ENCODE measurements at places on chromosomes 11 and 22.

DNA sequence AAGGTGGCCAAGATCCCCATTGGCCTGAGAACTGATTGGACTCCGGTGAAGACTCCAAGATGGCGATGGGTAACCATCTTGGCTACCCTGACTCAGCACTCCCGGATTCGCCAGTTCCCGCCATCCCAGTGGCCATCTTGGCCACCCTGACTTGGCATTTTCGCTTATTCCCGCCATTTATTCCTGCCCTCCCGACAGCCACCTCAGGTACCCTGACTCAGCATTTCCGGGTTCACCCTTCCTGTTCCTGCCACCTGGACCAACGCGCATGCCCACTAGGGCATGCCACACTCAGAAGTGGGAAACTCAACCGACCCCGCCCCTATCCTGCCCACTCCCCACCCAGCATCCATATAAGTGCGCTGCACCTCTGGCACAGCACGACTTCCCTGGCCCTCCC is 7.8 kb downstream of the OR8K5 start:
- DNase-seq, result no peak

- peak; percentile 23 for DNase-seq
These were observed 2.6 kb upstream of the RAB3IL1 start for GRCh38 chr11:61919705-61920631.

DNA sequence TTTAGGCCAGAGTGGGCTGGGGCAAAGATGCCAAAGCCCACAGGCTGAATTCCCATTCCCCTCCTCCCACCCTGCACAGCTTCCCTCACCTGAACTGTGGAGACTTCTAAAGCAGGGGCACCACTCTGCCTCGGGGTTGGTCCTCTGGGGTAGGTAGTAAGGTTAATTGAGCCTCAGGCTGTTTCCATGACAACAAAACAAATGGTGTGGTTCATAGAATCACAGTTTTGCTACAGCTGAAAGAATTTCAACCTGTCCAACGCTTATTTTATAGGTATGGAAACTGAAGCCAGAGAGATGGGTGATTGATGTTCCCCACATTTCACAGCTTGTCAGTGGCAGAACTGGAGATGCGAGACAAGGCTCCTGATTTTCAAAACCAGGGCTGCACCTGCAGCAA is 109.5 kb downstream of the SNX19 start:
- no peak for DNase-seq

GRCh38 chr11:68659158-68659921 is 25.0 kb upstream of the GAL start:
- peak; percentile 25 for DNase-seq

GRCh38 chr22:38843201-38843656 is 599 bp downstream of the NPTXR start:
- DNase-seq, result peak; percentile 52

DNA sequence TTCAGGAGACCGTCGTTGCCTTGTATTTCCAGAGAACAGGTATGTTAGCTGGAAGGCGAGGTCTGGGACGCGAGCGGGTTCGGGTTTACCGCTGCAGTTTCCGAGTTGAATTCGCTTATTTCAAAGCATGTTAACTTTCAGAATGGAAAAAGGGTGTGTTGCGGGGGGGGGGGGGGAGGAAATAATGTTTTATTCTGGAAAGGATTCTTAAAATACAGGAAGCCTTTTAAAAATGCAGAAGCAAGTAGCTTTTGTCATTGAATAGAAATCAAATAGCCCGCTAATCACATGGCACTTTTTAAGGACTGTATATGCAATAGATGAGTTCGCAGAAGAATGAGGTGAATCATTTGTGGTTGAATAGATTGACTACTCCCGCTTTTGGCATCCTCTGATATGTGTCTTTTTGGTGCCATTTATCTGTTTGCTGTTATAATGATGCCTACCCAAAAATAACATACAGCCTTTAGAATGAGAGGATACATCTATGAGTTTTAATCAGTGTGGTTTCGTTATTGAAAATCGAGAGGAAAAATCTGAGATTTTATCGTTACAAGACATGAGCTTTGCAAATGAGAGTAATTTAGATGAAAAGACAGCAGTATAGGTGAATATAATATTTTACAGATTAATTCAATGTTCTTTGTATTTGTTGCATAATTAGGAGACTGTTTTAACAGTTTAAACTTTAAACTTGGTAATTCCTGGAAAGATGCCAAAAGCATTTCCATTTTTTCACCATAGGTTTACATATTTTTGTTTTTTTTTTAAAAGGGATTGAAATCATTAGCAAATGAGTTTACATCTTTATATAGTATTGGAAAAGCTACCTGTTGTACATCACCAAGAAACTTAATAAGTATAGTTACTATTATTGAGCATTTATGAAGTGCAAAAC is 1.7 kb downstream of the PDE3B start:
- no peak for DNase-seq

DNA sequence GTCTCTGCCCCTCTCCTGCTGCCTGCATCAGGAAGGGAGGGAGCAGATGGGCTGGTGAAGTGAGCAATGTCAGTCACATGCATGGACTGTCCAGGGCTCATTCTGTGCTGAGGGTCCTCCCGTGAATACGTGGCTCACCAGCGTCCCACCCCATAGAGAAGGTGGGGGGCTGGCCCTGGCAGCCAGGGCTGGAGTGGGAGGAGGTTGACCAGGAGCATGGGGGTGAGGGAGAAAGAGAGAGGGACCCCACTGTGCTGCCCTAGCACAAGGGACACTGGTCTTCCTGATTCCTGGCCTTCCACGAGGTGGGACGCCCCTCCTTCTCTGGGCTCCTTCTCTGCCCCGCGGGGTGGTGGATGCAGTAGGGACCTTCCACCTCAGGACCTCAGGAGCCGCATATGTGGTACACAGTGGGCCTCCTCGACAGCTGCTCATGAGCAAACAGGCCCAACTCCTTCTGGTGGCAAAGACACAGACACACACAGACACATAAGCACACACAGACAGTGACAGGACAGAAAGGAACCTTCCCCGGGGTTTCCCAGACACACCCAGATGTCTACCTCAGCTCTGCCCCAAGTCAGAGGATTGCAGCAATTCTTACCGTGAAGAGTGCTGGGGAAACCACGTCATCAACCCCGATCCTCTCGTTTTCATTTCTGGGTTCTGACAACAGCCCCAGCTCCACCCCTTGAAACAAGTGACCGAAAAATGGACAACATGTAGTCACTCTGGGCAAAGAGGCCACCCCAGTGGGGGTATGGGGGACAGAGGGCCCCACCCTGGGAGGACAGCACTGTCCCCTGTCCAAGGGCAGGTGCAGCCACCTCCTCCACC is 3.6 kb upstream of the APOBEC3A start:
- DNase-seq, result no peak

DNA sequence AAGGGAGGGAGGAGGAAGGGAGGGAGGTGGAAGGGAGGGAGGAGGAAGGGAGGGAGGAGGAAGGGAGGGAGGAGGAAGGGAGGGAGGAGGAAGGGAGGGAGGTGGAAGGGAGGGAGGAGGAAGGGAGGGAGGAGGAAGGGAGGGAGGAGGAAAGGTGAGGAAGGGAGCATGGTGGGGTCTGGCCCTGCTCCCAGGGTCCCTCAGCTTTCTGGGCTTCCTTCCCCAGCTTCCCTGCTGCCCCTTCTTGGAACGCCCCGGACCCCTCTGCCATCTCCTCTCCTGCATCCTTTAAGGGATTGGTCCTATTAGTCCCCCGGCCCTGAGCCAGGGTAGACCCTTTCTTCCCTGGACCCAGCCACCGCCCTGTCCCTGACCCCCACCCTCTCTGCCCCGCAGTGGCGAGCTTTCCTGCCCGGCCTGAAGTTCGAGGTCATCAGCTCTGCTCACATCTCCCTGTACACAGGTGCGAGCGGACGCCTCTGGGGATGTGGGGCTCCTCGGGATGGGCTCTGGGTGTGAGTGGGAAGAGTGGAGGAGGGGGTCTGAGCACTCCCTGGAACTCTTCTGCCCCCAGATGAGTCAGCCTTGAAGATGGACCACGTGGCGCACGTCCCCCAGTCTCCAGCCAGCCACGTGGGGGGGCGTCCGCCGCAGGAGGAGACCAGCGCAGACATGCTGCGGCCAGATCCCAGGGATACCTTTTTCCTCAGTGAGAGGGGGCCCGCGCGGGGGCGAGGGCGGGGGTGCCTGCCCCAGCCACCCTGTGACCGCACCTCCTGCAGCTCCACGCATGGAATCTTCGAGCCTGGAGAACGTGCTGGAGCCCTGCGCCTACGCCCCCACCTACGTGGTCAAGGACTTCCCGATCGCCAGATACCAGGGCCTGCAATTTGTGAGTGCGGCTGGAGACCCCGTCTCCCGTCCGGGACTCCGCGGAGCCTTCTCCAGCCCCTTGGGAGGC is 6.0 kb downstream of the B4GALNT4 start:
- DNase-seq, result no peak

- no peak for DNase-seq
These were observed 5.2 kb upstream of the WEE1 start for GRCh38 chr11:9568161-9568853.

DNA sequence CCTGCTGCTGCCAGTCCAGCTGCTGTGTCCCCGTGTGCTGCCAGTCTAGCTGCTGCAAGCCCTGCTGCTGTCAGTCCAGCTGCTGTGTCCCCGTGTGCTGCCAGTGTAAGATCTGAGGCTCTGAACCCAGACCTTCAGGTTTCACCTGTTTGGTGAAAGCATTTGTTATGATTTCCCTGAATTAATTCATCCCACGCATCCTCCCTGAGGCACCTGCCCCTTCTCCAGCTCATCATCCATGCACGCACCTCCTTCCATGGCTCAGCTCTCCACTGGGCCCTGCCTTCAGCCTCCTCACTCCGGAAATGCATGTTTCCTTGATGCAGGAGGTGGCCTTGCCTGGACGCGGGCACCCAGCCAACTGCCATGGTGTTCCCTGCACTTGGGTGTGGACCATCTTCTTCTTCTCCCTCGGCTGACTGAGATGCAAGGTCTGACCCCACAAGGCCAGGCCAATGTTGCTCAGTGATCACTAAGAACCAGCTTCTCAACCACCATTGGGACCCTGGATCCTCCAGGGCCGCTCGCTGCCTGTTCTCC is 788 bp downstream of the KRTAP5-10 start:
- no peak for DNase-seq

- DNase-seq, result no peak
These were observed 1293.0 kb upstream of the TENM4 start for GRCh38 chr11:80733790-80734189.

- no peak for DNase-seq
These were observed 22.9 kb downstream of the RNF141 start for GRCh38 chr11:10518123-10518522.

- DNase-seq, result no peak
These were observed 64.9 kb downstream of the BCR start for GRCh38 chr22:23245045-23245798.

GRCh38 chr22:19621373-19622060 is 92.8 kb upstream of the SEPTIN5 start:
- DNase-seq, result no peak

DNA sequence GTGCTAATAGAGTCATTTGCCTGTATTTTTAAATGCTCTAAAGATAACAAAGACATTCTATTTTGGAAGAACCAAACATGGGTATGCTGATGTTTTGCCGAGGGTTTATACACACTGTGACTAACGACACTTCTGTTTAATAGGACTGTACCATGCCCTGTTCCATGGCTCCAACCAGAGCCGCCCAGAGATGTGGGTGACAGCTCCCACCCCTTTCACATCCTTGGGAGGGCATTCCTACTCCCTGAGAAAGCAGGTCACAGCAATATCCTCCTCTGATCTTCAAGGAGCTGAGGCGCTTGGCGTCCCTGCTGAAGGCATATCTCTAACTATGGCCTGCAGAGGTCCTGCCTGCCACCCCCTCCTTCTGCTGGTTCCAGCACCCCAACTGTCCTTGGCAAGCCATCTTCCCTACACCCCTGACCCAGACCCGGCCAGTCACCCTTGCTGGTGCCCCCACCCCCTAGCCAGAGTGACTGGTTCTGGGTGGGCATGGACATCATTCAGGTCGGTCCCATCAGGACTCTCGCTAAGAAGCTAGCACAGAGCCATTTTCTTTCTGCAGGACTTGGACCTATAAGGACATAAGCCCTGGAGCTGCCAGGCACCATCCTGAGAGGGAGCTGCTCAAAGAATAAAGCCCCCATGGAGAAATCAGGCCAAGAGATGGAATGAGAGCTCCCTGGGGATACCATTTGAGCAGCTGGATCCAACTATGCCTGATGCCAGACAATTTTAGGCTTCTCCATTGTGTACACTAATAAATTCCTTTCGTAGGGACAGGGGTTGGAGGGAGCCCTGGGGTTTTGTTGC is 381.3 kb downstream of the CTTN start:
- DNase-seq, result no peak

DNA sequence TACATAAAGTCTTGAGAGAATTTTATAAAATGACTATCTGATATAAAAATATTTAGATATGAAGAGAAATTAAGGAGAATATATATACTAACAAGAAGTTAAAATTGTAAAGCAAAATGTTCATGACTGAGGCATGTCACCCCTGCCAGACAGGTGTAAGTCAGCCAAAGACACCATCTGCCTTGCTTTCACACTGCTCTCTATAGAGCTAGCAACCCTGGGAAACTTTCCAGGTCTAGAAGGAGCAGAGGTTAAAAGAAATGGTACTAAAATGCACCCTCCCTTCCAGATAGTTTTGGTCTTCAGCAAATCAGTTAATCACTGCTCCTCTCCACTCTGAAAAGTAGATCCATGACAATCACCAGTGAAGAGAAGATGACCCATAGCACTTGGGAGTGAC is 16.5 kb downstream of the PPP2R1B start:
- no peak for DNase-seq

GRCh38 chr11:117980280-117980679 is 5.9 kb upstream of the IL10RA start:
- no peak for DNase-seq

GRCh38 chr11:76025068-76025467 is 181.2 kb downstream of the WNT11 start:
- DNase-seq, result no peak

GRCh38 chr11:81237139-81237538 is 1496.5 kb downstream of the FAM181B start:
- DNase-seq, result no peak

GRCh38 chr11:88301488-88302140 is 35.9 kb downstream of the CTSC start:
- DNase-seq, result no peak

GRCh38 chr11:87583931-87584330 is 546.2 kb downstream of the TMEM135 start:
- no peak for DNase-seq

DNA sequence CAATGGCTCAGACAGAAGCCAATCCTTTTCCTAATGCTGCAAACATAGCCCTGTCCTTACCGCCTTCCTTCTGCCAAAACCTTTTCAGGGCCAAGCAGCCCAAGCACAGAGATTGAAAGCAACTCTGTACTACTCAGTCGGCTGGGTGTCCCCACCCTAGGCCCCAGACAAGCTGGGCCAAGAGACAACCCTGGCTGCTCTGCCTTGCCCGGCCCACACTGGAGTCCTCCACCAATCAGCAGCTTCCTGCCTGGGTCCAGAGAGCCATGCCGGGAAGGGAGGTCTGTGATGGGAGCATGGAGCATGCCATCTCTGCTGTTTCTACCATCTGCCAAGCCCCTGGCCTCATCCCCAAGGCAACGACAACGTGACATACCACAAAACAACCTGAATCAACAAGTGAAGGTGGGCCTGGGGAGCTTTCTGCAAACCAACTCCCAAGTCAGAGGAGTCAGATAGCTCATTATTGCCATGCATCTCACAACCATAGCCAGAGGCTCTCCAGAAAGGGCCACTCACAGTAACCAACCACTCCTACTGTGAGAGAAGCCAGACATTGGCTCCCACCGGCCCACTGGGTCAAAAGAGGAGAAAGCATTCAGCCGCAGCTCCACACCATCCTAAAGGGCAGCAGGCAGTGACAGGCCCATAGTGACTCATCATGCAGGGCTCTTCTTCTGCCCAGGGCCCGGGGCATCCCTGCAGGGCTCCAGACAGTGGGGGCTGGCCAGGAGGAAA is 18.2 kb downstream of the PATZ1 start:
- no peak for DNase-seq
